ENCODE measurements at places on chromosomes 13 and 19. TPM values are rescaled to one million over a fixed set of nuclear protein-coding genes. Genes with fewer than 3 reads are reported as not detected.

GRCh38 chr19:51702825-51703574 lies 9.9 kb downstream of the SPACA6 start:
- DNase-seq = no peak

DNA sequence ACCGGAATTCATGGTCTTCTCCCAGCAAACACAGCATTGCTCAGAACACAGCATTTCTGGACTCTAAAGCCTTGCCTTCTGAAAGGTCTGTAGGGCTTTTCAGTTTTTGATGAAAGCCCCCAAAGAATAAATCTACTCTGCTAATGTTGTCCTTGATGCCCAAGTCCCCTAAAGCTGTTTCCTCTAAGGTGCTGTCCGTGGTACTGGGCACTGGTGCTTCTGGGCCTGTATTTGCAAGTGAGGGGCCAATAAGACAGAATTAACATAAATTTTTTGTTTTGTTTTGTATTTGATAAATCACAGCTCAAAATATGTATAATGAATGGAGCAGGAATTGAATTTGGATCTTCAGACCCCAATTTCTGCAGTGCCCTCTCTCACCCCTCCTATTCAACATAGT lies 12.1 kb upstream of the LGALS13 start:
- no peak for DNase-seq

GRCh38 chr19:5023128-5023571 lies 54.2 kb downstream of the KDM4B start:
- DNase-seq = no peak

HIF3A gene
- 197 TPM for polyA plus RNA-seq

GRCh38 chr13:48511621-48512230 lies 21.2 kb downstream of the RCBTB2 start:
- no peak for DNase-seq

- DNase-seq = no peak
These were observed 10.3 kb upstream of the EDNRB start for GRCh38 chr13:77928909-77929308.

DNA sequence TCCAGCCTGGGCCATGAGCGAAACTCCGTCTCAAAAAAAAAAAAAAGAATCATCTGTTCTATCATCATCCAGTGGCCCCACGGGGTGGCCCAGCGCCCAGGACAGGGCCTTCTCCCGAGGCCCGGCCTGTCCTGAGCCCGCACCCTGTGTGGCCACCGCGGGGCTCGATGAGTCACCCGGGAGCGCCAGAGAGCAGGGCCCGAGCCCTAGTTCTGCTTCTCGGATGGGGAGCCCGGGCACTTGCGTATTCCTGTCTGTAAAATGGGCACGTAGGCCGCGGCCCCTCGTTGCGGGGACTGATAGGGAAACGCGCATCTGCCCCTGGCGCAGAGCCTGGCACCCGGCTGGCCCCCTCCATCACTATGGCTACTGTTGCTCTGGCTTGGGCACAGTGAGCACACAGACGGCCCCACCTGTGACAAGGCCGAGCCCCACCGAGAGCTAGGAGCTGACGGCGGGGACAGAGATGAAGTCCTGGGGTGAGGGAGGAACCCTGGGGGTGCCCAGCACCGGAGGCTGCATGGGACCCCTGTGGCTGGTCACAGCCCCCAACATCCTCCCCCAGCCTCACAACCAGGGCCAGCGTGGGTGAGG lies 21.3 kb upstream of the UQCR11 start:
- no peak for DNase-seq

- no peak for DNase-seq
These were observed 11.8 kb downstream of the VSTM2B start for GRCh38 chr19:29537601-29538000.

DNA sequence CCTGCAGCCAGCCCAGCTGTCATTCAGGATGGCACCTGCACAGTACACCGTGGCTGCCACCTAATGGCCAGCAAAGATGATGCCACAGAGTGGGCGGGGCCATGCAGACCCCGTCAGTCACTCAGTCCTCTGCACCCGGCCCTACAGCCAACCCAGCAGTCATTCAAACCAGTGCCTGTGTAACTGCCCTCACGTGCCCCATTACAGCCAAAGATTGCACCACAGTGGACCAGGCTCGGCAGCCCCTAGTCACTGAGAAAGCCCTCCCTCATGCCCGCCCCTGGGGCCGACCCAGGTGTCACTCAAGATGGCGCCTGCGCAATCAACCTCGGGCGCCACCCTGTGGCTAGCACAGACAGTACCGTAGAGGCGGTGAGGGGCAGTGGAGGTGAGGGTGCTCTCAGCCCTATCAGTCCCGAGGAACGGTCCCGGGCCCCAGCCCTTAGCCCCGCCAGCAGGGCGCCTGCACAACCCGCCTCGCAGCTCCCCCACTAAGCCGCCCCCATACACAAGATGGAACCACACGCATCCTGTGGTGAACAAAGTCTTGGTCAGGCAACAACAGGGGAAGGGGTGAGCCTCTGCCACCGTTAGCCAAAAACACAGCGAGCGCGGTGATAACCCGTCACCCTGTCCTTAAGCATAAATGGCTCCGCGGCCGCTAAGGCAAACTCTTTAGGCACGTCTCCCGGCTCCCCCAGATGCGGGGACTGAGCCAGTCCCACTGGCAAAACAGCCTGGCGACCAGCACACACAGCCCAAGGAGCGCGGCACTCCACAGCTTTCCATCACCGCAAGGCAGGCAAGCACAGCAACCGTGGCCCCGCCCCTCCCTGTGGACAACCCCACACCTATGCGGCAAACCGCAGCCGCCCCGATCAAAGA lies 2.3 kb downstream of the PEG3 start:
- peak; percentile 67 for DNase-seq

ZNF431 gene
- 25.8 TPM for polyA plus RNA-seq

- DNase-seq = no peak
These were observed 57.1 kb downstream of the GADD45B start for GRCh38 chr19:2533072-2533425.

GGN gene
- polyA plus RNA-seq = 0.62 TPM

DNA sequence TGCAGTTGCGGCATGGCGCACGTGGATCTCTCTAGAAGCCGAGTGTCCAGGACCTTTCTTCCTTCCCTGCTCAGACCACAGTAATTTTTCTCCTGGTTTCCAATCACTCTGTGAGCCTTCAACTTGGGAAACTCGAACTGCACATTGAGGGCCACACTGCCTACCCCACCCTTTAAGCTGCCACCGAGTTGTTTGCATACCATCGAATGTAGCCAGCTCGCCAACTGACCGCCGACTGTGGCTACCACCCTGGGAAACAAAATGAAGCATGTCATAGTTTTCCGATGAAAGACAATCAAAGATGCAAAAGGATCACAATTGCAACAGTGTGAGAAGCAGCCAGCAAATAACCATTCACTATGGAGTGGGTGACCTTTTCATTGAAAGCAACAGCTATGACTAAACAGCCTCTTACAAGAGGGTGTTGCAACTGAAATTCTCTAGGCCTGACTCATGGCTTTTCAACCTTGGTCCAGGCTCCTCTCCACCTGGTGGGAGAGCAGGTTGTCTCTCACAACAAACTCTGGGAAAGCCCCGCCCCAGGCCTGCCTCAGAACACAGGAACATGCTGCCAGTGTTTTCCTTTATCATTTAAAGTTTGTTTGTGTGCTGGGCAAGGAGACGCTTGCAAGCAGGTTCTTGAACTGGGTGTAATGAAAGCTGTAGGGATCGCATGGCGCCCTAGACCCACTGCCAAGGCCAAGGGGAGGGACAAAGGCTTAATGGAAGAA lies 141.7 kb upstream of the SERP2 start:
- DNase-seq = no peak

DNA sequence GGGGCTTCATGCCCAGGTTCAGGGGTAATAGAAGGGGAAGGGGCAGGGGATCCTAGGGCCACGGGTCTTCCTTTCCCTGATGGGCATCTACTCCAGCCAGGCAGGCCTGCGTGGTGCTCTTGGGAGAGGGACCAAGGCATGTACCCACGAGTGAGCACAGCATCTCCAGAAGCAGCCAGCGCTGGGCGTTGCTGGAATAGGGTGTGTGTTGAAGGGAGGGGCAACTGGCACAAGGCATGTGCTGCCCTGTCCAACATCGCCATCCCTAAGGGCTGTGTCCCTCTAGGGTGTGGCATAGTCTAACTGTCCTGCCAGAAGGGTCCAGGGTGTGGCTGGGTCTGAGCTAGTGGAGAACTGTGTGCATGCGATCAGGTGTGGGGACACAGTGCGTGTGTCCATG lies 2.9 kb downstream of the NOTCH3 start:
- DNase-seq = no peak

DNA sequence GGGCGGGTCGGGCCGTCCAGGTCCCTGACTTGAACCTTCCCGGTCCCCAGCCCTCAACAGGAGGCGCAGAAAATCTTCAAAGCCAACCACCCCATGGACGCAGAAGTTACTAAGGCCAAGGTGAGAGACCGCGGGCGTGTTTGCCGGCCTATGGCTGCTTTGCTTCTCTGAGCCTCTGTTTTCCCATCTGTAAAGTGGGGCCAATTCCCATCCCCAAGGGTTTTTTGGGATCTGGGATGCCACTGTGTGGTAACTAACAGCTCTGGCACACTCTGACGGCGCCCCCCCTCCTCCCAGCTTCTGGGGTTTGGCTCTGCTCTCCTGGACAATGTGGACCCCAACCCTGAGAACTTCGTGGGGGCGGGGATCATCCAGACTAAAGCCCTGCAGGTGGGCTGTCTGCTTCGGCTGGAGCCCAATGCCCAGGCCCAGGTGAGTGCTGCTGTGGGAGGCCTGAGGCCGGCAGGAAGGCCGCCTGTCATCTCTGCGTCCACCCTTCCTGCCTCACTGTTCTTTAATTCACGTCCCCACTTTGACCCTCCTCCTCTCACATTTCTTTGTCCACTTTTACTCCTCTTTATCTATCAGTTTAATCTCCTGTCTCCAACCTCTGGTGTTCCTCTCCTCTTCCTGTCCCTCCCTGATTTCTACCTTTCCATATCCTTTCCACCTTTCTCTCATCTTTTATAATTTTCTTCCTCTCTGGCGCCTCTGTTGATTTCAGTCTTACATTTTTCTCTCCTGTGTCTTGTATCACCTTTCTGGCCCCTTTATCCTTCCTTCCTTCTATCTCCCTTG lies 7.1 kb downstream of the FUZ start:
- no peak for DNase-seq

- DNase-seq = no peak
These were observed 59.4 kb downstream of the ZDHHC20 start for GRCh38 chr13:21399741-21400140.

GRCh38 chr13:93460005-93460404 lies 233.4 kb downstream of the GPC6 start:
- DNase-seq = no peak

GRCh38 chr13:104983601-104984000 lies 1551.9 kb downstream of the EFNB2 start:
- no peak for DNase-seq

DNA sequence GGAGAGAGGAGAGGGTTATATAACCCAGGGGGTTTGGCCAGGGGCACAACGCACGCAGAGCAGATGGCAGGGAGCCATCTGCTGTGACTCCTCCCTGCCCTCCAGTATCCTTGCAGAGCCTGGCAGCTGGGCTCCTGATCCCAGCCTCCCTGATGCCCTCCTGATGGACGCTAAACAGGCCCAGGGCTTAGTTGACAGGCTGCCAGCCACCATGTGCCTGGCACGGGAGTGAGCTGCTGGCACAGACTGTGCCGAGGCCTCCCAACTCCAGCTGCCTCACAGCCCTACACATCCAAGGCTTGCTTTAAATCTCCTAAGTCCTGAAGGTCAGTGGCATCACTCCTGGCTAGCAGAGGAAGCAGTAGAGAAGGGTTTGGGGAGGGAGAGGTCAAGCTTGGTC lies 16.7 kb downstream of the SYDE1 start:
- DNase-seq = peak; percentile 66

MISP gene
- polyA plus RNA-seq = not detected

- DNase-seq = peak; percentile 72
These were observed 179.6 kb upstream of the MIR17HG start for GRCh38 chr13:91167706-91168385.

DNA sequence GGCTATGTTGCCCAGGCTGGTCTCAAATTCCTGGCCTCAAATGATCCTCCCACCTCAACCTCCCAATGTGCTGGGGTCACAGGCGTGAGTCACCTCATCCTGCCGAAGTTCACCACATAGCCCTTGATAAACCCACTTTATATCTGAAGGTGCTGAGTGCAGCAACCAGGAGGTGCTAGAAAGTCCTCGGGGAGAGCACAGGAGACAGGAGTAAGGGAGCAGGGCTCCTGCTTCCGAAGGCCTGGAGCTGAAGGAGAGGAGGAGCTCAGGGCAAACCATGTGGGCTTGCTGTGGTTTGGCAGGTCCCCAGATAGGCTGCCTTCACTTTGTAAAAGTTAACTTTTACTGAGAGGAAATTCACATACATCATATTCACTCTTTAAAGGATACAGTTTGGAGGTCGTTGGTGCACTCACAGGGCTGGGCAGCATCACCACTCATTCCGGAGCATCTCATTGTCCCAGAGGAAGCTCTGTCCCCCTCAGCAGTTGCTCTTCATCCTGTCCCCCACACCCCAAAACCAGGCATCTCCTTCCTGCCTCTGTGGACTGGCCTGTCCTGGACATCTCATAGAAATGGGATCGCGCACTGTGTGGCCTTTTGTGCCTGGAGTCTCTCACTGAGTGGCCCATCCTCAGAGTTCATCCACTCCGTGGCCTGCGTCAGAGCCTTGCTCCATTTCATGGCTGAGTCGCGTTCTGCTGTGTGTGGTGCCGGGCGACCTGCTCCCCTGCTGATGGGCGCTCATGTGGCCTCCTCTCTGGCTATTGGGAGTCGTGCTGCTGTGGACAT lies 49.5 kb downstream of the KDM4B start:
- DNase-seq = no peak

DNA sequence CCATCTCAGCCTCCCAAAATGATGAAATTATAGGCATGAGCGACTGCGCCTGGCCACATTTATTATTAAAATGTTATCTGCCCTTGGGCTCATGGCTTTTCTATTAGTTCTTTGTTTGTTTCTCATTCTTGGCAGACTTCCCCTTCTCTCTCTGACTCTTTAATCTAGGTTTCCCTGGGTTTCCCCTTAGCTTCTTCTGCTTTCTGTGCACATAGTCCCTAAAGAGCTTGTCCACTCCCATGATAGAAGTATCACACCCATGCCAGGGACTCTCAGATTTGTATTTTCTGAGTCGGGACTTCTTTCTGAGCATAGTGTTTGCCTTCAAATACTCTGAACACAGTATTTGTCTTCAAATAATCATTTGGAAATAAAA lies 38.6 kb upstream of the ITM2B start:
- DNase-seq = no peak

DNA sequence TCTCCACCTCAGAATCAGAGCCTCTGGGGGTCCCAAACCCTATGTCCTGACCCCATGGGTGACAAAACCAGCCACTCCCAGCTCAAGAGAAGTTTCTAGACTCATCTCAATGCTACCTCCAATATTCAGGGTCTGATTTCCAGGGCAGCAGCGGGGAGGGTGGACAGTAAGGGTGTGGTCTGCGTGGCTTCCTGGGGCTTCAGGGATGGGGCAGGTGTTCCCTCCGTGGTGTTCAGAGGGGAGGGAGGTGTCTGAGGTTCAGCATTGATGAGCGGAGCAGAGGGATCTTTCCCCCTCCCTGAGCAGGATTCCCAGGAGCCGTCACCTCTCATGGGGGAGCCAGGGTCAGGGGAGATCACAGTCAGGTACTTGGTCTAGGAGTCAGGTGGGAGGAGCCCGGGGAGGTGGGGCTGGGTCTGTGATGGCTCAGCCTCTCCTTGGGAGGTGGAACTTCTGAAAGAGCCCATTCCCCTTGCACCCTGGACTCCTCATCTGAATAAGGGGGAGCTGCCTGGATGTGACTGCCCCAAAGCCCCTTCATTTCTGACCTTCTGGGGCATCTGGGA lies 2.9 kb downstream of the LILRA2 start:
- DNase-seq = no peak
